ENCODE measurements at places on chromosomes 16 and 17.

- DNase-seq = no peak
Measured at GRCh38 chr16:50901062-50901461, 159.2 kb downstream of the CYLD start.

- DNase-seq = no peak
Measured at GRCh38 chr16:13780406-13781168, 139.4 kb upstream of the ERCC4 start.

- no peak for DNase-seq
Measured at GRCh38 chr16:86362155-86362849, 148.0 kb upstream of the FOXF1 start.

GRCh38 chr17:14525551-14526455 is 224.9 kb downstream of the HS3ST3B1 start:
- DNase-seq = no peak

- DNase-seq = no peak
Measured at GRCh38 chr17:29505836-29506235, 61.0 kb downstream of the ABHD15 start.

DNA sequence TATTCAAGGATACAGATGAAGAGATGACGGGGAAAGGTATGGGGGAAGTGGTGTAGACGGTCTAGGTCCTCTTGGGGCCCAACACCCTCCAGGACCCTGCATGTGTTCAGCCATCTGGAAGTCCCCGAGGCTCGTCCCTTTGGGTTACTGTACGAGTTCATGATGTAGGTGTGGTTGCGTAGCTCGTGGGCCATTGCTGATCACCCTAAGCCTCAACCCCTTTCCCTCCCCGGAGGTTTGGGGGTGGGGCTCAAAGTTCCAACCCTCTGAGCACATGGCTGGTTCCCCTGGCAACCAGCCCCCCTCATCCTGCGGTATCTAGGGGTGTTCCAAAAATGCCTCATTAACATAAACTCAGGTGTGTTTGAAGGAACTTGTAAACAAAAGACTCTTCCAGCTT is 98.8 kb upstream of the METRNL start:
- no peak for DNase-seq

DNA sequence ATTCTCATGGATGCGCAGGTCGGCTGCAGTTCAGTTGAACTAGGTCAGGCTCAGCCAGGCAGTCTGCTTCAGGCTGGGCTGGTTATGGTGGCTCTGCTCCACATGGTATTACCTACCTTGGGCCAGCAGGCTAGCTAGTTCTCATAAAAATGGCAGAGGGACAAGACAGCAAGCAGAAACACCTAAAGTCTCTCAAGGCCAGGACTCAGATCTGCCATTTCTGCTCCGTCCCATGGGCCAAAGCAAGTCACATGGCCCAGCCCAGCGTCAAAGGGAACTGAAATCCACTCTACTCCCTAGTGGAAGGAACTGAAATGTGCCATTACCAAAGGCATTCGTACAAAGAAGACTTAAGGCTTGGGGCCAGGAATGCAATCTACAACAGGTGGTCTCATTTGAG is 160.0 kb downstream of the TMEM132E start:
- no peak for DNase-seq

- no peak for DNase-seq
Measured at GRCh38 chr16:31386157-31386984, 6.8 kb upstream of the ITGAD start.

DNA sequence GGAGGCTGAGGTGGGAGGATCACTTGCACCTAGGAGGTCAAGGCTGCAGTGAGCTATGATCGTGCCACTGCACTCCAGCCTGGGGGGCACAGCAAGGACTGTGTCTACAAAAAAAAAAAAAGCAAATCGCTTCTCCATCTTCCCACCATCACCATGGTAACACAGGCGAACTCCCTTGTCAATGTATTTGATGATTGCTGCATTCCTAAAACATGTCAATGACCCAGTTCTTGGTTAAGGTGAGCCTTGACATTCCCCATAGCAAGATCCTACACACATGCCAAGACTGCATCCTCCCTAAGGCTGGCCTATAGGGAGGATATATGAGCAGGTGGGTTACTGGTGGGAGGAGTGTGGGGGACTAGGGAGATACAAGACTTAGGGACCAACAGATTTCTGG is 12.2 kb downstream of the CNTNAP1 start:
- DNase-seq = no peak

- DNase-seq = no peak
Measured at GRCh38 chr16:7390974-7391373, 58.3 kb downstream of the RBFOX1 start.

DNA sequence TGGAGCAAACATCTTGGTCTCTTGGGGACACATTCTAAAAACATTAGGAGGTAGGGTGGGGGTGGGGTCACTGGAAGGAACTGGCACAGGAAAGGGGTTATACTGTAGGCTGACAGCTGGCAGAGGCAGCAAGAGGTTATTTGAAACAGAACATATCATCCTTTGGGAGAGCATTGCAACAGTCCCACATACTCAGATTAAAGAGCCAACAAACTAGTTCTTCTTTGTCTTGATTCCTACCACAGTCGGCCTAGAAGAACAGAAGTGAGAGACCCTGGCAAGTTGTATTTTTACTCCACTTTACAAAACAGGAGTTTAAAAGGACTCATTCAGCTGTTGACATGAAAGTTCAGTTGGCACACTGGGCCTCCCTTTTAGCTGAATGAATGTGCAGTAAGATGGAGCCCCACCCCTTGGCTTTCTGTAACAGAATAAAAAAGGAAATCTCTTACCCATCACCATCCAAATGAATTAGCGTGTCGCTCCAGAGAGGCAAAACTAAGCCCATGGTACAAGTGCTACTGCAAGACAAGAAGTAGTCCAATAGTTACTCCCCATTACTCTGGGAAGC is 54.6 kb upstream of the CORO6 start:
- no peak for DNase-seq

DNA sequence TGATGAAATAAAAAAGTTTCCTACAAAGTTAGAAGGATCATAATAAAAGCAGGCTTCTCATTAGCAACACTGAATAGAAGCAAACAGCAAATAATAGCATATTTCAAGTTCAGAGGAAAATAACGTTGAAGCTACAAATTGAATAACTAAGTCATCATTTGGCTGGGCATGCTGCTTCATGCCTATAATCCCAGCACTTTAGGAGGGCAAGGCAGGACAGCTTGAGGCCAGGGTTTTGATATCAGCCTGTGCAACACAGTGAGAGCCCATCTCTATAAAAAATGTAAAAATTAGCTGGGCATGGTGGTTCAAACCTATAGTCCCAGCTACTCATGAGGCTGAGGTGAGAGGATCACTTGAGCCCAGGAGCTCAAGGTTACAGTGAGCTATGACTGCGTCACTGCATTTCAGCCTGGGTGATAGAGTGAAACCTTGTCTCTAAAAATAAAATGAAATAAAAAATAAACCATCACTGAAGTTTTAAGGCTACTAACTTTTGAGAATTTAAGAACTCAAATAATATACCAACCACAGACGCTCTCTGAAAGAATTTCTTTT is 25.5 kb downstream of the NCOR1 start:
- no peak for DNase-seq

DNA sequence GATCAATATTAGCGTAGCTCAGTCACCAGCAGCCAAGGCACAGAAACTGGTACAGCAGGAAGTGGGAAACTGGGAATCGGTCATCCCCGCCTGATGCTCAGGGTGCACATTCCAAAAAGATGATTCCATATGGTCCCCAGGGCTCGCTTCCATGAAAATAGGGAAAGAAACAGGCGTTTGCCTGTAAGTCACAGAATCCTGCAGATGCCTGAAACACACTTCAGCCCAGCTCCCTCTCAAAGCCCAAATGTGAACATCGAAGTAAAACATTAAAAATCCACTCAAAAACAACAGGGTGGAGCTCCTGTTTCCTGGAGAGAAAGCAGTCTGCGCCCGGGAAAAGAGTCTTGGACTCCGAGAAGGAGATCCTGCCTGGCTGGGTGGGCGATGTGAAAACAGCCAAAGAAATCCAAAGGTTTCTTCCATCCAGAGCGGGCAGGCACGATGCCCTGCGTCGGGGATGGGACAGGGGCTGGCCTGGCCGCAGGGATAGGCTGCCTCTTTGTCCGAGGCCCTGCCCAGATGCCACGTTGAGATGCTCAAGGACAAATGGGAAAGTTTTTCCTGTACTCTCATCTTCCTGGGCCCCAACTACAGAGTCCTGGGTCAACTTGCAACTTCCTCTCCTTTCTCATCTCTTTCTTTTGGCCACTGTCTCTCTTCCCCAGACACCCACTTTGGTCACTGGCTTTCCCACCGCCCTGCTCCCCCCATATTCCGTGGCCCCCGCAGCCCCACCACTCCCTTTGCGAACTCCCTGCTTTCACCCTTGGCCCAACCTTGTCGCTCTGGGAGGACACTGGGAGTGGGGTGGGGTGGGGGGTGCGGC is 743 bp downstream of the WIPI1 start:
- peak; percentile 65 for DNase-seq

DNA sequence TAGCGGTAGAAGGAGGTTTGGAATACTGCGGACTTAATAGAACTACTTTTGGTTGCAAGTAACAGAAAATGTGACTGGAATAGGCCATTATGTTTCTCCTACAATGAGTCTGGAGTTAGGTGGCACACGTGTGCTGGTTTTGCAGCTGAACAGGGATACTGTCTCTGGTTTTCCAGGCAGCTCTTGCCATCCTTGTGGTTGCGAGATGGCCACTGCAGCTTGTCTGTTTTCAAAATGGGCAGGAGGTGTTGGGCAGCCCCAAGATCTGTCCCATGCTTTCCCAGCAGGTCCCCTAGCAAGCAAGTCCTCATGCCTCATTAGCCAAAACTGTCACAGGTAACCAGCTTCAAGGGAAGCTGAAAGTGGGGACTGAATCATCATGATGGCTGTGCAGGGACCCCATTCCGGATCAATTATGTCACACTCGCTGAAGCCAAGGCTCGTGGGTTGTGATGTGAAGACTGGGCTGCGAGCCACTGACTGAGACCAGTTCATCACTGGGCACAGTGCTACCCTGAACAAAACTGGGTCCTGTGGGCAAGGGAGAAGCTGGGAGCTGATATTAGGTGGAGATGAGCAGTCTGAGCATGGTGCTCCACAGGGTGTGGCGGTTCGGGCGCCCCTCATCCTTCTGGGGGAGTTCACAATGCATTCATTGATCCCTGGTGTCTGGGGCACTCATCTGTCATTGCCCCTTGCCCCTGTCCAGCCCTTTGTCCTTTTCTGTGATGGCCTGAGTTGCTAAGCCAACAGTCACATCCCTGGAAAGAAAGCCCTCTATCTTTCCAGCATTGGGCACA is 82.1 kb downstream of the KSR1 start:
- DNase-seq = no peak

DNA sequence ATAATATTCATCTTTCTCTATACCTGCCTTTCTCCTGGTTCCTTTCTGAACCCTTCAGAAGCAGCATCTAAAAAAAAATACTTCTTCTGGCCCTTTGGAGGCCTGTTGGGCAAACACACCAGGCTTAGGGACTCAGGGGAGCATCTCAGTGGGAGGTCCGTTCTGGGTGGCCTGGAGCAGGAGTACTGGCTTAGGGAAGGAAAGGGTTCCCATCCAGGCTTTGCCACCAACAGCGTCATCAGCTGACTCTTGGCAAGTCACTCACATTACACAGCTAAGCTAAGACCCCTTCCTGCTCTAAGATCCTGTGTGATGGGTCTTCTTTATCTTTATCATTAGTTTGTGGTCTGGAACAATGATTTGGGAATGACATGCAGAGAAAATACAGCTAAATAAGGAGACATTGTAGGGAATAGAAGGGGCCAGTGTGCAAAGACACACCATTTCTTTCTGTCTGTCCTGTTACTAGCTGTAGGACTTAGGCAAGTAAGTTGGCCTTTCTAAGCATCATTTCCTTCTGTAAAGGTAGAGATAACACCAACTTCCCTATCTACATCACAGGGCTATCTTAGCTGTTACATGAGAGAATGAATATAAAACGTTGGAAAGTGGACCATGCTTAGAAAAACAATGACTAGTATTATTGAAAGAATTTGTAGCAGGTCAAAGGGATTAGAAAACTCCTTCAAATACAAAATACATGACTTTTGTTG is 9.9 kb downstream of the PCTP start:
- DNase-seq = no peak

GRCh38 chr17:14926526-14927122 is 338.5 kb downstream of the PMP22 start:
- no peak for DNase-seq

DNA sequence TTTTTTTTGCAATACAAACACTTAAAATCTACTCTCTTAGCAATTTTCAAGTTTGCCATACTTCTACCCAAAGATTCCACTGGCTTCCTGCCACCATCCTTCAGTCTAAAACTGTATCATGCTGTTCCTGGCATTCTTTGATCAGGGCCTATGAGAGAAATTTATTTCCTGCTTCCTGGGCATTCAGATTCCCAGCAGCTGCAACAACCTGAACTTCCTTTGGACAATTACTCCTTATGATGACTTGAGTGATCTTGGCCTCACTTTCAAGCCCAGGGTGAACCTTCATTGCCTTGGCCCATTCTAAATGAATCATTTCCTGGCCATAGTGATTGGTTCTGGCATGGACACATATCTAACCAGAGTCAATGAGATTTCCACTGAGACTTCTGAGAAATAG is 18.0 kb upstream of the MON1B start:
- no peak for DNase-seq

- DNase-seq = no peak
Measured at GRCh38 chr17:77782201-77782600, 176.3 kb upstream of the TNRC6C start.

DNA sequence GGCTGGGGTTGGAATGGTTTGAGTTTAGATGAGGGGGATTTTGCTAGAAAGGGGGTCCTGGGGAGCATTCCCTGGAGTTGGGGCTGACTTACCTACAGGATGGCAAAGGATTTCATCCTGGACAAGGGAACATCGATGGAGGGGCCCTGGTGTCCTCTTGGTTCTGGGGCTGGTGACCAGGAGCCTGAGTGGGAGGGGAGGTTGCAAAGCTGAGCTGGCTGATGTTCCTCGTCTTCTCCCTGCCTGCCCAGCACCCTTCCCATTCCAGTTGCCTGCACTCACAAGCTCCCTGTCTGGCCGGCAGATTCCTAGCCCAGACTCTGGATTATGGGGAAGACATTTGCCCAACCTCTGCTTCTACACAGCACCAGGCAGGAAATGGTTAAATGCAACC is 37.2 kb downstream of the ITGAE start:
- DNase-seq = no peak

DNA sequence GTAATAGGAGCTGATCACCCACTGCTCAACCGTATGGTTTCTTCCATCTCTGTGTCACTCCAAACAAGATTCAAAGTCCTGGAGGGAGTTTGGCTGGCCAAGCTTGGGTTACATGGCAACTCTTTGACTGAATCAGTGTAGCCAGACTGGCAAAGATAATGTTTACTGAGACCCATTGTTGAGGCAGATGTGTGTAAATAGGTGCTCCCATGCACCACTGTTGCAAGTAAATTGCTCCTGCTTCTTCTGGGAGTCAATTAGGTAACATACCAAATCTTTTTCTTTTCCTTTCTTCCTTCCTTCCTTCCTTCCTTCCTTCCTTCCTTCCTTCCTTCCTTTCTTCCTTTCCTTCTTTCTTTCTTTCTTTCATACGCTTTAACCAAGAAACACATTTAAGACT is 86.3 kb upstream of the DHX40 start:
- no peak for DNase-seq

GRCh38 chr17:44376124-44376523 is 12.5 kb upstream of the FAM171A2 start:
- DNase-seq = no peak

Data from fibroblast of skin of left biceps (primary cell).